ENCODE measurements at places on chromosomes 11 and 22.

DNA sequence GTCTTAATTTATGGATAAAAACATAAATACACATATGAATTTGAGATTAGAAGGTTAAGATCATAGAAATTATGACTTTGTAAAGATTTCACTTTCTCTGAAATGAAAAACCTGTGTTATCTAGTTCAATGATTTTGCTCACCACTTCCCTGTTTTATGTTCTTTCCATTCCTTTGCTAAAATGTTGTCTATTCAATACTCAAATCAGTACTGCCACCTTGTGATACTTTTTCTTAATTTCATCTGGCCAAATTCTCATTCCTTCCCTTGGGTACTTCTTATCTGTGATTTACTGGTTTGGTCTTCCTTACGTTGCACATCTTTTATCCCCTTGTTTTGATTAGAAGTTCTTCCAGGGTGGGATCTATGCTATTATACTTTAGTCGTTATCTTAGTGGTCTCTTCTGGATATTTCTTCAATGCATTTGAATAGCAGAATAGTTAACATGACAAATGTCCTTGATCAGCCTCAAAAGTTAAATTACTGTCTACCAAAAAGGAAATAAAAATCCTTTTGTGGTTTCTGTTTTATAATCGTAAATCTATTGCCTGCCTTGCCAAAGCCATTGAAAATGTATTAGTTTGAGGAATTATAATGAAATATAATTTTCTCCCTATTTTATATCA lies 197.0 kb downstream of the PGR start:
- DNase-seq = no peak

DNA sequence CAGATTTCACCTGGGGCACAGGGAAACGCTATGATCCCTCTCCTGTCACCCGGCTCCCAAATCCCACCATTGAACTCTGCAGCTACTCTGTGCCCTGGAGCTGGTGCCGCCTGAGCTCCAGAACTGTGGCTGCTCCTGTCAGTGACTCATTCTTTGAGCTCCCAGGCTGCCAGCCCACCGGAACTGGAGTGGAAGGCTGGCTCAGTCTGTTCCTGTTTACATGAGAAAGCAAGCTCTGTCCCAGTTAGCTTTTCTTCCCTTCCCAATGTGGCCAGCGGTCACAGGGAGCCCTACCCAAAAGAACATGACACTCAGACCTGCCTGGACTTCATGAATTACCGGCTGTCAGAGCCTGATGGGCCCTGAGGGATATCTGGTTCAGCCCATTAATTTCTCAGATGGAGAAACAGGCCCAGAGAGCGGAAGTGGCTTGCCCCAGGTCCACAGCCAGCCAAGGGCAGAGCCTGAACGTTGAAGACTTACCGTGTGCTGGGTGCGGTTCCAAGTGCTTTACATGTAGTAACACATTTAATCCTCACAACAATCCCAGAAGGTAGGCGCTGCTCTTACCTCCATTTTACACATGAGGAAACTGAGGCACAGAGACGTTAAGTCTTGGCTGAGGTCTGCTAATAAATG lies 23.8 kb upstream of the IGSF22 start:
- no peak for DNase-seq

DNA sequence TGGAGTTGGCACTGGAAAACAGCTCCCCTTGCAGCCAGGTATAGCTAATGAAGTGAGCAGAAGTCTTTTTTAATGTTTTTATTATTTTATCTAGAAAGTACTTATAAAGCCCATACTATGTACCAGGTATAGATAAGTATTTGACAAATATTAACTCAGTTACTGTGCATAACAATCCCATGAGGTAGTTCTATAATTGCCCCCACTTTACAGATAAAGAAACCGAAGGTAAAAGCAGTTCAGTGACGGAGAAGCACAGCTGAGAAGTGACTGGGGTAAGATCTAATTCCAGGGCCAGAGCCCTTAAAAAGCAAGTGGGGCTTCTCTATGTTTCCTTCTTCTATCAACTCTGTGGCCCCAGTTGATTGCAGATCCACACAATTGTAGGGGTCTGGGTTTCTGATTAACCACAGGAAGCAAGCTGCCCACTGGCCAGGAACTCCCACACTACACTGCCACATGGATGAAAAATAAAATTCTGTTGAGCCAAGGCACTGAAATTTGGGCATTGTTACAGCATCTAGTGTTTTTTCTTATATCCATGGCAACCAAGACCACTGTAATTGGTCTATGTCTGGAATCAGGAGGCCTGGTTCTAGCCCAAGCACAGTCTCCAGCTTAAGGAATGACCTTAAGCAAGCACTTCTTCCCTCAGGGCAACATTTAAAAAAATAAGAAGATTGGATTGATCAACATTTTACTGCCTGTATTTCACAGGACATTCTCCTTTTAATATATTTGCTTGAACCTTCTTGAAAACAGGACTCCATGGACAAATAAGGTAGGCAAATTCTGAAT lies 55.3 kb upstream of the TEAD1 start:
- DNase-seq = no peak

- no peak for DNase-seq
Observed at GRCh38 chr22:46336119-46337078, 885 bp downstream of the TRMU start.
